ENCODE measurements at places on chromosomes 6 and 20.

- DNase-seq: no peak
Measured at GRCh38 chr6:52227495-52227894, 16.8 kb downstream of the IL17F start.

GRCh38 chr6:163485388-163485851 is 70.9 kb downstream of the QKI start:
- DNase-seq: peak; percentile 73

GRCh38 chr6:3136292-3137011 is 17.9 kb downstream of the BPHL start:
- DNase-seq: no peak

GRCh38 chr20:1204576-1204975 is 1.3 kb downstream of the C20orf202 start:
- DNase-seq: no peak

DNA sequence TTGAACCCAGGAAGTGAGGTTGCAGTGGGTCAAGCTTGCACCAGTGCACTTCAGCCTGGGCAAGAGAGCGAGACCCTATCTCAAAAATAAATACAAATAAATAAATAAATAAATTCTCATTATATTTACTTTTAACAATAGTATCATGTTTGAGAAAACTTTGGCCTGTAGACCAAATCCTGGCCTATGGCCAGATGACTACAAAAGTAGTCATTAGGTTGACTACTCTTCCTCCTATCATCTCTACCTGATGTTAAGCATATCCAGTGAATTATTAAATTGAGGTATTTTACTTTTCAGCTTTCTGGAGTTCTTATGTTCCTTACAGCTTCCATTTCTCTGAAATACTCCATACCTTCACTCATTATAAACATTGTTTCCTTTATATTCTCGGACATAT is 280.6 kb downstream of the LAMA2 start:
- no peak for DNase-seq

DNA sequence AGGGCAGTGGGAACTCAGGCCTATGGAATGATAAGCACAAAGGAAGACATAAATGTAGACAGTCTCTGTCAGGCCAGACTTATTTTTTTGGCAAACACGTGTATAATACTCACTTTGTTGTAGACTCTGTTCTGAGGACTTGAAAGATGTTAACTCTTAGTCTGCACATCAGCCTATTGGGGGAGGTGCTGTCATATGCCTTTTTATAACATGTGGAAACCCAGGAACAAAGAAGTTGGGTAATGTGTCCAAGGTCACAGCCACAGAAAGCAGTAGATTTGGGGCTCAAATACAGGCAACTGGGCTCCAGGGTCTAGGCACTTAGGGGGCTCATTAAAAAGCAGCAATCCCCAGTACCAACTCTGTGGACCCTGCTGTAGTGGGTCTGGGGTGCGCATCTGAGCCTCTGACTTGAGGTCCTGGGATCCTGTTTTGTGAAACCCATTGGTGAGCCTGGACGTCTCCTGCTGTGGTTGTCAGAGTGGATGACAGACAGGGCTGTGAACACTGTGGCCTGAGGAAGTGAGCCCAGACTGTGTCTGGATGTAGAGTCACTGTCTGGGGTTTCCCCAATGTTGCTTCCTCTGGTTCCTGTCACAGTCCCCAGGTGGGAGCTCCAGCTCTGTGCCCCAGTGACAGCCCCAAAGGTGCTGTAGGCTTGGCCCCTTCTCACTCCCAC is 50.0 kb downstream of the CDH26 start:
- DNase-seq: no peak

DNA sequence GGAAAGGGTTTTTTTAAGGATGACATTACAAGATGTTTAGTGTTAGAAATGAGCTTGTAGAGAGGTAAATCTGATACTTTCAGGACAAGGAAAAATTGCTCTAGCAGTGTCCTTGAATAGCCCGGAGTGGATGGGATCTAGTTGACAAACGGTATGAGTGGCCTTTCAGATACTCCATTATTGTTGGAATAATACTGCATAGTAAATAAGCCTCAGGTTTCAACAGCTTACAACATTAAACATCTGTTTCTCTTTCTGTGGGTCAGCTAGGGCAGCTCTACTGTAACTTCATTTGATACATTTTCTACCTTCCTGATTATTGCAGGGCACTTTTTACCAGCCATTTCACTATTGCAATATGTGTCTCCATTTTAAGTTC is 118.0 kb downstream of the B3GAT2 start:
- no peak for DNase-seq

DNA sequence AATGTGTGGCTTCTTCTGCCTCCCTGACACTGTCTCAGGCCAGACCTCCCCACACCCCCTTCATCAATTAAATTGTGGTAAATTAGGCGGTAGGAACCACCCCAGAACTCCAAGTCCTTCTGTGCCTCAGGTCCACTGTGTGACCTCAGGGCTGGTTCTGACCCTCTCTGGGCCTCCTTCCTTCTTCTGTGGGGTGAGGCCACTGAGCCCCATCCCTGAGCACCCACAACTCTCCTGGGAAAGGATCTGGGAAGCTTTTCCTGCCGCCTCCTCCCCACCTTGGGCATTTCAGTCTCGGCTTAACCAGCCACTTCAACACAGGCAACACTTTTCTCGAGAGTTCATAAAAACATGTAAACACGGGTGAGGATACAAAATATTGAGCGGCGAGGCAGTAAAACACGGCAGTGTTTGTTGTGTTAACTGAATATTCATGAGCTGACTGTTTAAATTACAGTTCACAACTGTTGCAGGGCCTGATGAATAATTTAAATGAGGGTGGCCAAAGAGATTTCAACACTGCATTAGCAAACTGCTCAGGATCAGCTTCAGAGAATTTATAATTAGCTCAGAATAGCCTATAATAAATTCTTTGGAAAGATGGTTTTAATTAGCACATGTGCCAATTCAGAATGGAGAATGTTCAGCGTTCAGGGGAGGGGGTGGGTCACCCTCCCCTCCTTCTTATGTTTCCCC is 112.1 kb downstream of the TOX2 start:
- no peak for DNase-seq

GRCh38 chr6:124676033-124676432 is 286.2 kb upstream of the RNF217 start:
- DNase-seq: no peak

GRCh38 chr6:139820210-139820609 is 445.8 kb upstream of the CITED2 start:
- no peak for DNase-seq

GRCh38 chr6:37032239-37032638 is 26.8 kb downstream of the FGD2 start:
- DNase-seq: no peak

DNA sequence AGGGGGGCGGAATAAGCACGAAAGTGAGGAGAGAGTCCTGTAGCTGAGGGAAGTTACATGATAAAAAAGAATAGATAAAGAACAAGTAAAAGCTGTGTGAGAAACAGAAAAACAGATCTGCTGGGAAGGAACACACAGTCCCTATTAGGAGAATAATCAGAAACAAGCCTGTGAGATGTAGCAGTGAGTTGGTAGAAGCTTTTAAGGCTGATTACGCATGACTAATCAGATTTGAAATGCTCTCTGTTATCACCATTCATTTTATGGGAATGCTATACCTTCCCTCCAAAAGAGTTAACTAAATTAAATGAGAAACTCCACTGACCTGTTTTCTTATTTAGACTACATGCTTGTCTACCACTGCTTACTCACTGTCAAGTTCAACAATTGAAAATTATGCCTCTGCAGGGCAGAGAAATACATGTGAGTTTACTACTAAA is 15.8 kb downstream of the REPS1 start:
- DNase-seq: no peak

GRCh38 chr6:19525673-19526072 is 311.5 kb upstream of the ID4 start:
- DNase-seq: no peak

DNA sequence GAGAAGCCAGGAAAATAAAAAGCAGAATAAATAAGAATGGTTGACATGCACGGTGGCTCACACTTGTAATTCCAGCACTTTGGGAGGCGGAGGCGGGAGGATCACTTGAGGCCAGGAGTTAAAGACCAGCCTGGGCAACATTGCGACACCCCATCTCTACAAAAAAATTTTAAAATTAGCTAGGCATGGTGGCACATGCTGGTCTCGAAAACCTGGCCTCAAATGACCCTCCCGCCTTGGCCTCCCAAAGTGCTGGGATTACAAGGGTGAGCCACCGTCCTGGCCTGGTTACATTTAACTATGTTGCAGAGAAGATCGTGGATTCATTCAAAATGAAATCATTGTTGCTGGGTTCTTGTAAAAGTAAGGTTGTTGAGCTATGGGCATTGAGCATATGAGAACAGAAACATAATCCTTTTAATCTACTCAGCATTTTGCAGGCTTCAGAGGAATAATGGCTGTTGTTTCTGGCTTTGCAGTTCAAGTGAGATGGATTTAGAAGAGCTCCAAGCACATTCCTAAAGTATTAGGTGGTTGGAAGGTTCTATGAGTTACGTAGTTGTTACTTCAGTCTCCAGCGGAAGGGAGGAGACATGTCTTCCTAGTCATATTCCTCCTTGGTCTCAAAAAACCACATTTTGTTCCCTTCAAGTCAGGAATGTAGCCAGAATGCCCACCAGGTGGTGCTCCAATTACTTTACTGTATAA is 45.6 kb upstream of the RAB23 start:
- DNase-seq: peak; percentile 75

DNA sequence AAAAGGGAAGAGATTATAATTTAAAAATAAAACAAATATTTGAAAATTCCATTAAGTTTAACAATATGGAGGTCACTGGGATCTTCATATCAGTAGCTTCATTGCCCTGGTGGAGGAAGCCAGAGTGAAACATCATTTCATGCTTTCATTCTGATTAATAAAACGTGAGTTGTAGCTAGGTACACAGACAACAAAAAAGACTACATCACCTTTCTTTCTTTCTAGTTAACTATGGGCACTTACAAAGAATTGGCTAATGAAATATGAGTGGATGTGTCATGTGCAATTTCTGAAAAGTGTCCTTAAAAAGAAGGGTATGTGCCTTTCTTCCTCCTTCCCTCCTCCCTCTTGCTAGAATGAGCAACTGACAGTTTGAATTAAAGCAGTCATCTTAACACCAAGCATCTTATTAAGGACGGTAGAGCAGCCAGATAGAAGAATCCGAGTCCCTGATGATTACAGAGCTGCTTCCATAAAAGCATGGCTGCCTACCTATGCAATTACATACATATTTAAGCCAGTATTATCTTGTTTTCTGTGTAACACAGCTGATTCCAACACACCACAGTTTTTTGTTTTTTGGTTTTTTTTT is 3.4 kb downstream of the SERAC1 start:
- no peak for DNase-seq

- no peak for DNase-seq
Measured at GRCh38 chr6:125693480-125693879, 56.0 kb upstream of the HEY2 start.

- no peak for DNase-seq
Measured at GRCh38 chr6:8218861-8219260, 116.5 kb upstream of the EEF1E1 start.

DNA sequence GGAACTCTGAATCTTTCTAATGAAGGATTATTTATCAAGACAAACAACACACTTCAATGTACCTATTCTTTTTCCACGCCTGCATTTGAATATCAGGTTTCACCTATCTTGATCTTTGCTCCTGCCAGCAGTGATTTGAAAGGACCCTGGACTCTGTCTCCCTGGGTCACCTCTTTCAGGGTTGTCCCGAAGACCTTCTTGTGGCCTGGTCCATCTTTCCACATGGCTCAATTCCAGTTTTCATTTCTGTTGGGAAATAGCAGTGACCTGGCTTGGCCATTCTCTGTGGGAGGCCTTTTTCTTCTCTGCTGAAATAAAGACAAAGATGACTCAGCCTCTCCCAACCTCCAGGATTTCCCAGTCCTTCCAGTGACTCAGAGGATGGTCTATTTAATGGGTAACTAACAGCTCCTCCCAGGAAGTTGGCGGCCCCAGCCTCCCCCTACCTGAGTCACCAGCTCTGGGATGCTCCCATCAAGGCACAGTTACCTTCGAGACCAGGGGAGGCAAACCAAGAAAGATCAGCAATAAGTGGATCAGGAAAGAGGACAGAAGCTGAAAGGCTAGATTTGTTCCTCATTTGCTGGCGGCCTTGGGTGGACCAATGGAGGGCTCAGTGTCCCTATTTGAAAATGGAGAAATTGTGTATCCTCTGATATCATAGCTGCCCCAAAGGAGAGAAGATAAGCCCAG is 120.2 kb upstream of the RNF24 start:
- peak; percentile 34 for DNase-seq

DNA sequence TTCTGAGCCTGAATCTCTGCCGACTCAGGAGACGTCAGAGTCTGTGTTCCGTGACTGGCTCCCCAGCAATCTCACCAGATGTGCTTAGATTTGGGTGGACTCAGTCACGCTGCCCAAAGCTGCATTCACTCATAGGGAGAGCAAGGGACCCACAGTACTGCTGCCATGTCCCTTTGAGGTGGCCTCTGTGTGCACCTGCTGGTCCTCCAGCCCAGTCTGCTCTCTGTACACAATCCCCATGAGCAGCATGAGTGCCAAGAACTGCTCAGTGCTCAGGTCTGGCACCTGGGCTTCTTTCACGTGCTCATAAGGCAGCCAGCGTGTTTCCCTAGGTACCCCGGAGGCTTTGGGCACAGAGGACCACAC is 44.2 kb upstream of the TIAM2 start:
- no peak for DNase-seq

GRCh38 chr6:10146715-10147451 is 268.0 kb downstream of the TFAP2A start:
- peak; percentile 78 for DNase-seq

DNA sequence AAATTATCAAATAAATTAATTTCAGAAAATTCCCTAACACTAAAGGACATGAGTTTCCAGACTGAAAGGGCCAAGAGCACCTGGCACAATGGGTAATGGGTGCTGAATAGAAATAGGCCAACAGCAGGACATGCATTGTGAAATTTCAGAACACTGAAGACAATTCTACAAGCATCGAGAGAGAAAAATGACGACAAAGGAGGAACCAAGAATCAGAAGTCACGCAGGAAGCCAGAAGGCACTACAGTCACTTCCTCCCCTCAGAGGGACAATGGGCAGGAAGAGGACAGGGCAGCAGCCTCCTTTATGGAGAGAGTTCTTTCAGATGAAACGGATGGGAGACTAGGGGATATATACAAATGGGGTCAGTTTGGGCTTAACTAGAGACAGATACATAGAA is 29.6 kb downstream of the PCNA start:
- DNase-seq: no peak

Data from OCI-M1 (cell line).